A375 (cell line): ENCODE measurements at places on chromosomes 6 and 20. TPM values are rescaled to one million over a fixed set of nuclear protein-coding genes. Genes with fewer than 3 reads are reported as not detected.

Gene TRIM40
- not detected in 2 replicates for total RNA-seq

Gene ZC2HC1B
- not detected in 2 replicates for total RNA-seq

Gene GPX5
- total RNA-seq = not detected in 2 replicates

Gene STXBP5
- 4.3 and 5.8 TPM in 2 replicates for total RNA-seq

Gene DYNLT2
- total RNA-seq = 1.5 and 1.6 TPM in 2 replicates

Gene PTCHD4
- 1.5 and 1.8 TPM in 2 replicates for total RNA-seq

Gene RGS17
- total RNA-seq = 0.53 and 2.1 TPM in 2 replicates

Gene FOXP4
- 3.1 and 3.5 TPM in 2 replicates for total RNA-seq

Gene LINC00237
- total RNA-seq = not detected in 2 replicates

Gene SLC22A16
- total RNA-seq = 0.13 TPM in 1 of 2 replicates, not detected in the other

Gene ELOVL2
- total RNA-seq = 0.24 and 0.30 TPM in 2 replicates

Gene CCM2L
- not detected in 2 replicates for total RNA-seq

Gene KCTD20
- total RNA-seq = 23.5 and 24.3 TPM in 2 replicates

Gene EYS
- 1.8 and 2.0 TPM in 2 replicates for total RNA-seq

Gene OR2J1
- not detected in 2 replicates for total RNA-seq

Gene PRPH2
- not detected in 2 replicates for total RNA-seq

Gene RSPO3
- not detected in 2 replicates for total RNA-seq

Gene RANBP9
- 14.3 and 17.8 TPM in 2 replicates for total RNA-seq

Gene HSPA1A
- total RNA-seq = 37.6 and 43.8 TPM in 2 replicates

Gene NCOA5
- total RNA-seq = 20.6 and 21.6 TPM in 2 replicates

Gene ADGB
- total RNA-seq = not detected in 2 replicates

Gene CSNK2A1
- 137 and 178 TPM in 2 replicates for total RNA-seq

Gene OR2H2
- total RNA-seq = not detected in 2 replicates

Gene PNISR
- total RNA-seq = 61.7 and 68.5 TPM in 2 replicates

Gene SEL1L2
- not detected in 2 replicates for total RNA-seq

Gene PIGU
- total RNA-seq = 19.4 and 26.4 TPM in 2 replicates

Gene ARG1
- not detected in 2 replicates for total RNA-seq
